ENCODE measurements at places on chromosomes 11 and 22. TPM values are rescaled to one million over a fixed set of nuclear protein-coding genes. Genes with fewer than 3 reads are reported as not detected.

HYLS1 gene
- 1.8 TPM for total RNA-seq

CLNS1A gene
- 92.3 TPM for total RNA-seq

UCP3 gene
- total RNA-seq: 0.78 TPM

CD3G gene
- total RNA-seq: 1.5 TPM
